ENCODE measurements at places on chromosomes 13 and 19.

DNA sequence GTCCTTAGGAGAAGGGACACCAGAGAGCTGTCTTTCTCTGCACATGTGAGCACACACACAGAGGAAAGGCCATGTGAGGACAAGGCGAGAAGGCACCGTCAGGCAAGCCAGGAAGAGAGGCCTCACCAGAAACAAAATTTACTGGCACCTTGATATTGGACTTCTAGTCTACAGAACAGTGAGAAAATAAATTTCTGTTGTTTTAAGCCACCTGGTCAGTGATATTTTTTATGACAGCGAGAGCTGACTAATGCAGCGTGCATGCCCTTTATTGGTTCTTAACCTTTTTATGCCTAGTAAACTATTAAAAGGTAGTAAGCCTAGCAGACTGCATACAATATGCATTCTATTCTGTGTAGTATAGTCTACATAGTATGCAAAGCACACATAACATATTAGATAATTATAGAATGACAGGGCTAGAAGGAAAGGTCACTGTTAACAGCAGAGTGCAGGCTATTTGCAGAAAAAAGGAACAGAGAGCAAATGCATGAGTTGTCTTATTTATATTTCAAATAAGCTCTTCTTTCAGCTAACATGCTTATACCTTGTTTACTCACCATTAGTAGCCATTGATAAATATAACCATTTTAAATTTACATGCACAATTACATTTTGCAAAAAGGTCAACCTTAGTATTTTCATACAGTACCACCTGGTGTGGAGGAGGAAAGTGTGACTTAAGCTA is 25.2 kb upstream of the KATNAL1 start:
- no peak for DNase-seq

DNA sequence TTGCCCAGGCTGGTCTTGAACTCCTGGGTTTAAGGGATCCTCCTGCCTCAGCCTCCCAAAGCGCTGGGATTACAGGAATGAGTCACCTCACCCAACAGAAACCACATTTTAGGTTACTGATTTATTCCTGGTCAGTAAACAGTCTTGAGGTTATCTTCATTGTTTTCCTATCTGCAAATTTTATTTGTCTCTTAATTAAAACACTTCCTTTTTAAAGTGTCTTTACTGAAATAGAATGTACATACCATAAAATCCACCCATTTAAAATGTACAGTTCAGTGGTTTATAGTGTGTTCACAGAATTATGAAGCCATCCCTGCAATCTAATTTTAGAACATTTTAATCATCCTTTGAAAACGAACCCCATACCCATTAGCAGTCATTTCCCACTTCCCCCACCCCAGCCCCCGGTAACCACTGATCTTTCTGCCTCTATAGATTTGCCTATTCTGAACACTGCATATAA is 63.0 kb downstream of the MAP4K1 start:
- no peak for DNase-seq

- no peak for DNase-seq
Observed at GRCh38 chr13:100387416-100387815, 201.2 kb downstream of the GGACT start.

- no peak for DNase-seq
Observed at GRCh38 chr19:29887442-29887855, 54.6 kb upstream of the URI1 start.

- DNase-seq: no peak
Observed at GRCh38 chr19:51811344-51811743, 16.4 kb downstream of the FPR3 start.

DNA sequence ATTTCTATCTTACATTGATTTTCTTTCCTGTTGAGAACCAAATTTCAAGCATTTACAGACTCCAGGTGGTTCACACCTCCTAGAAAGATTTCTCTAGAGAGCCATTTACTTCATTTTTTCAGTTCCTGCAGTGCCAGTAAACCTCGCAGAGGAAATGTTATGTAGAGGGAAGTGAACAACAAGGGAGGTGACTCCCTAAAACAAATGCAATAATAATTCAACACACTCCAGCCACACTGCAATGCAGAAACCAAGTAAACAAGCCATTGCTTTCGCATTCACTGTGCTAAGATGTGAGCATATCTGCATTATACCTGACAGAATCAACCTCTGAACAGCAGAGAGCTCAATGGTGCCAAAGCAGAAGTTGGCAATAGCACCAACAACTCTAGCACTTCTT is 215.1 kb downstream of the RBM26 start:
- no peak for DNase-seq

DNA sequence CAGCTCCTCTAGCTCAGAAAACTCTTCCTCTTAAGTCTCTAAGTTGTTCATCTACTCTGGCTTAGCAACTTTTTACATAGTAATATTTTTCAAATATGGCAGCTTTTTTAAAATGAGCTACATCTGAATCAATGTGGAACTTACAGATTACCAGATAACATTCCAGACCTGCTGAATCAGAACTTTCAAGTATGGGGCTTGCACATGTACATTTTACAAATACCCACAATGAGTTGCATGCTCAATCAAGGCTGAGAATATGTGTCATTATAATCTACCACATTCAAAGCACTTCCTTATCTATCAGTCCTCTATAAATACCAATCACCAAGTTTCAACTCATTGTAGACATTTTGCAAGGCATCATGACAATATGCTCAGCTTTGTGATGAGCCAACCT is 383.1 kb downstream of the FGF14 start:
- no peak for DNase-seq

GRCh38 chr13:51697181-51697580 is 106.8 kb downstream of the DHRS12 start:
- no peak for DNase-seq

GRCh38 chr19:38634757-38635482 is 12.5 kb upstream of the ACTN4 start:
- DNase-seq: peak; percentile 88

DNA sequence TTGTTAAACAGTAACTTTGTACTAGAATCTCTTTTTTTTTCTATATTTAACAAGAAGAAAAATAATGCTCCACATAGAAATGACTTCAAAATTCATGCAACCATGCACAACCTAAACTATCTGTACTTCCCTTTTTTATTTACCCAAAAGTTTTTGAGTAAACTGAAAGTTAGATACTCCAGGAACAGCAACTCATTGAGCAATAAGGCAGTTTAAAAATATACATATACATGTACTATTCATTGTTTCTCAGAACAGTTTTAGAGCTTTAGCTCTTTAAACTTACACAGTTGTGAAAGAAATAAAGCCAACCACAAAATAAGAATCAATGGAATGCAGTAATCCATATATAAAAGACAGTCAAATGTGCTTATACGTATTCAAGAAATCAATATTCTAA is 39.2 kb downstream of the MTMR6 start:
- no peak for DNase-seq

DNA sequence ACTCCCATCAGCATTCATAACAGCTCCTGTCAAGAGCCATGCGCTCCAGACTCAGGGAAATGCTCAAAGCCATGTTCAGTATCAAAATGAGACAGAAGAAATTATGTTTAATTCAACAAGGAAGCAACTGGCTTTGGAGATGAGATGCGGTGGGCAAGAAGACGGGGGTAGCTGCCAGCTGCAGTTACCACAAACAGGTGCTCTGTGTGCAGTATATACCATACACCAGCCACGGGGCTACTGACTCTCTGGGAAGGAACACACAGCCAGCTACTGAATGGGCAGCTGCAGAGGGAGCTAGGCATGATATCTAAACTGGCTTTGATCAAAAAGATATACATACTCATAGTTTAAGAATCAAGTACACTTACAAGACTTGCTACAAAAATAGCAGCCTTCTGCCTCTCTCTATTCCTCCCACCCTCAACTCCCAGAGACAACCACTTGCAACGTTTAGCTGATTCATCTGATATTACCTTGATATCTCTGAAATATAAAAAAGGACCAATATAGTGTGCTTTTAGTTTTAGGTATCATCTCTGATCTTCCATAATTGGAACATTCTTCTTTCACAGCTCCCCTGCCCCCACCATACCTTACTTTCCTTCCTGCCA is 593.0 kb downstream of the UQCRFS1 start:
- DNase-seq: no peak

GRCh38 chr19:5563935-5564612 is 3.7 kb downstream of the TINCR start:
- no peak for DNase-seq

All from activated CD8-positive, alpha-beta memory T cell treated with anti-CD3 and anti-CD28 coated beads for 24 hours (primary cell).